ENCODE measurements at places on chromosomes 4 and X. TPM values are rescaled to one million over a fixed set of nuclear protein-coding genes. Genes with fewer than 3 reads are reported as not detected.

KIT gene
- total RNA-seq = 18.7 TPM

FAM120C gene
- 14.0 TPM for total RNA-seq

CACNA1F gene
- 0.05 TPM for total RNA-seq

SPP1 gene
- total RNA-seq = 14.2 TPM

SLC2A9 gene
- 0.26 TPM for total RNA-seq

REELD1 gene
- total RNA-seq = not detected

CENPVL2 gene
- 1.6 TPM for total RNA-seq

MAGEH1 gene
- total RNA-seq = 27.5 TPM

ATP6AP2 gene
- total RNA-seq = 46.7 TPM

ASB12 gene
- total RNA-seq = 0.61 TPM

LUZP4 gene
- total RNA-seq = not detected

PHOX2B gene
- total RNA-seq = 28.4 TPM

PPEF2 gene
- total RNA-seq = not detected

LRAT gene
- total RNA-seq = 0.20 TPM

PROM1 gene
- total RNA-seq = 60.8 TPM

LPAR4 gene
- total RNA-seq = 20.1 TPM

APELA gene
- total RNA-seq = 0.18 TPM

TSPAN5 gene
- total RNA-seq = 26.3 TPM

CMC4 gene
- 4.3 TPM for total RNA-seq

MGAT4D gene
- not detected for total RNA-seq

POU4F2 gene
- 0.14 TPM for total RNA-seq

PHKA1 gene
- 10.1 TPM for total RNA-seq

MAGED4 gene
- 143 TPM for total RNA-seq

ASB9 gene
- total RNA-seq = 0.28 TPM

FRG2 gene
- not detected for total RNA-seq

EDA2R gene
- 3.6 TPM for total RNA-seq

Measured in neural crest cell (in vitro differentiated cells).